Stimulated activated CD4-positive, alpha-beta T cell treated with anti-CD3 and anti-CD28 coated beads, Interleukin-1b, Interleukin-23, amount 100 ng/mL, for 1 hour (primary cell): ENCODE measurements at places on chromosomes 11 and 22.

DNA sequence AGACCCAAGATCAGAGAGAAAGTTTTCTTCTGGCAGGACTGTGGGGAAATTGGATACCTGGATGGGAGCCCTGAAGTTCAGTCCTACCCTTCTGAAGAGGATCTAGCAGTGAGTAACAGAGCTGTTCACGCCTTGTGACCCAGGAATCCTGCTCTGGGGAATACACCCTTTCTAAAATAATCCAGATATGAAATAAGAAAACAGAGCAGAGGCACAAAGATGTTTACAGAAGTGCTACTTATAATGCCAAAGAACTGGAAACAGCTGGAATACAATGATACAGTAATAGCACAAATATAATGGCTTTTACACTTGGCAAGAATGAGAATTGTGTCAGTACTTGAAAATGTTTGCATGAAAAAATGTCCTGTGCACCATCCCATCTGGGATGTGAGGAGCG, 304.0 kb upstream of the NARS2 start:
- no peak for DNase-seq

- no peak for DNase-seq
Measured at GRCh38 chr11:93740031-93740729, 1.1 kb downstream of the TAF1D start.

- DNase-seq, result no peak
Measured at GRCh38 chr22:49201046-49201970, 626.4 kb downstream of the BRD1 start.

DNA sequence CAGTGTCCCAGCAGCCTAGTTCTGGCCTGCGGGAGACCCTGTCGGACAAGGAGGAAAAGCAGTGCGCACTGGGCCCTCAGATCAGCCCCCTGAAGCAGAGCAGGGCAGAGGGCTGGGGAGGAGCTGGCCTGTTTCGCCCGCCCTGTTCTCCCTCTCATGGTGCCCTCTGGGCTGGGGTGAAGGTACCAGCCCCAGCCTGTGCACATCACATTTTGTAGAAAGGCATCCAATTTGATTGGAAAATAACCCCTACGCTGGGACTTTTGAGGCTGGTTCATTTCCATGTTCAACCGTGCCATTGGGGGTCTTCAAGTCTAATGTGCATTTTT, 832 bp upstream of the NAP1L4 start:
- no peak for DNase-seq

- no peak for DNase-seq
Measured at GRCh38 chr22:33578752-33579151, 341.5 kb downstream of the LARGE1 start.

GRCh38 chr11:34640050-34640923, 19.4 kb downstream of the EHF start:
- no peak for DNase-seq

DNA sequence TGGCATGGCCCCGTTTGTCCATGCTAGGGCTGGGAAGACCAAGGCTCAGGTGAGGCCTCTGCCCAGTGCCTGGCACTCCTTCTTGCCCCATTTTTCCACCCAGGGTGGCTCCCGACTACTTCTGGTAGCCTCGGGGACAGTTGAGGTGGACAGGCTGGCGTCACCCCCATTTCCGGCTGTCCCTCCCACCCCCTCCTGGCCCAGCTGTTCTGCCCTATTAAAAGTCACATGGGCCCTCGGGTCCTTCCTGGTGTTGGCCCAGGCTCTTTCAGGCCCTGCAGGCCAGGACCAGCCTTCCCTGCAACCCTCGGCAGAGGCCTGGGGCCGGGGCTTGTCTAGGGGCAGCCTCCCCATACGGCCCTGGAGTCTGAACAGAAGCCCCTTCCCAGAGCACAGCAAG, 9.5 kb downstream of the CD81 start:
- no peak for DNase-seq

GRCh38 chr22:16818538-16818937, 6.7 kb downstream of the XKR3 start:
- DNase-seq, result no peak

GRCh38 chr11:77171885-77172665, 44.0 kb downstream of the MYO7A start:
- DNase-seq, result no peak

- DNase-seq, result no peak
Measured at GRCh38 chr11:124475265-124475664, 29.8 kb upstream of the OR8B8 start.

DNA sequence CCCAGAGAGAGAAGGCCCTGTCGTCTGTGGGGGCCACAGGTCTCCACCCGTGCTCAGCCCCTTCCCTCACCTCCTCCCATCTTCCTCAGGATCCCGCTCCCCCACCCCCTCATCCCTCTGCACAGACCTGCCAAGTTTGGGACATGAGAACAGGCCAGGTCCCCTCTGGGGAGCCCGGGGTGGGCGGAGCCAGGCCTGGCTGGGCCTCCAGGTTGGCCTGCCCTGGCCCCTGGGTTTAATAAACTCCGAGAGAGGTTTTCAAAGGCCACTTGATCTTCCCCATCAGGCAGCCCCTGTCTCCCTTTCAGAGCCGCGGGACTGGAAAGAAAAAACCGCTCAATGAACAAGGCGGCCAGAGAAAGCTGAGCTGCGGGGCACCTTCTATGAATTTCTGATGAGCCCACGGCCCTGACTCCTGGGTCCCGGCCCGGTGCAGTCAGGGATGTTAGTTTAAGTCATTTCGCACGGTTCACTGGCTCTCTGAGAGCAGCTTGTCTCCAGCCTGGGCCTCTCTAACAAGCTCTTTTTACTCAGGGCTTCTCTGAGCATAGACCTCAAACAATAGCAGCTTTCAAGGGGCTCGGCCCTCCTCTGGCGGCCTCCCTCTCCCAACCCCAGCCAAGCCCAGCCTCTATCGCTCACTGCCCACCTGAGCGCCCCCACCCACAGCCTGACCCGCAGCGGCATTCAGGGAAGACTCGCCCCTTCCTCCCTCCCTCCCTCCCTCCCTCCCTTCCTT, 64.8 kb downstream of the RPUSD4 start:
- DNase-seq, result no peak

DNA sequence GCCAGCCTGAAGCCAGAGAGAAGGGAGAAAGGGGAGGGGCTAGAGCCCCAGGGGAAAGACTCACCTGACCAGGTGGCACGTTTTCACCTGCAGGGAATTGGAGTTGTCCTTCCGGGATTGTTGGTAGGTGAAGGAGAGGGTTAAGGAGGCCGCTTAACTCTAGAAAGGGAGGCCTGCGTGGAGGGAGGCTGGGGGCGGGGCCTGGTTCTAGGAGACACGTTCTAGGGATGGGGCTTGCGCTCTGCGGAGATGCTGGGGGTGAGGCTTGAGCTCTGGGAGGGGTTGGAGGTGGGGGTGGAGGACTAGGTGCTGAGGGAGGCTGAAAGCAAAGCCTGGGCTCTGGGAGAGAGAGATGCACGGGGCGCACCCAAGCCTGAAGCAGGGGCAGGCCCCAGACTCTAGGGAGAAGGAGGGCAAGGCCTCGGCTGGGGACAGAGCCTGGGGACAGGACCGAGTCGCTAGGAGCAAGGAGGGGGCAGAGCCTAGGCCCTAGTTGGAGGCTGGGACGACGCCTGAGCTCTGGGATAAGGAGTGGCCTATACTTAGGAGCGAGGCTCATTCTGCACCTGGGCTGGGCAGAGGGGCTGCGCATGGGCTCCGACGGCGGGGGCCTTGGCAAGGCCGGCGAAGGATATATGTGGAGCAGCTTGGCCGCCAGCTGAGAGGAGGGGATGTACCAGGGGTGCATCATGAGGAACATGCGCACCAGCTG, 2.4 kb downstream of the RASGRP2 start:
- DNase-seq, result no peak

DNA sequence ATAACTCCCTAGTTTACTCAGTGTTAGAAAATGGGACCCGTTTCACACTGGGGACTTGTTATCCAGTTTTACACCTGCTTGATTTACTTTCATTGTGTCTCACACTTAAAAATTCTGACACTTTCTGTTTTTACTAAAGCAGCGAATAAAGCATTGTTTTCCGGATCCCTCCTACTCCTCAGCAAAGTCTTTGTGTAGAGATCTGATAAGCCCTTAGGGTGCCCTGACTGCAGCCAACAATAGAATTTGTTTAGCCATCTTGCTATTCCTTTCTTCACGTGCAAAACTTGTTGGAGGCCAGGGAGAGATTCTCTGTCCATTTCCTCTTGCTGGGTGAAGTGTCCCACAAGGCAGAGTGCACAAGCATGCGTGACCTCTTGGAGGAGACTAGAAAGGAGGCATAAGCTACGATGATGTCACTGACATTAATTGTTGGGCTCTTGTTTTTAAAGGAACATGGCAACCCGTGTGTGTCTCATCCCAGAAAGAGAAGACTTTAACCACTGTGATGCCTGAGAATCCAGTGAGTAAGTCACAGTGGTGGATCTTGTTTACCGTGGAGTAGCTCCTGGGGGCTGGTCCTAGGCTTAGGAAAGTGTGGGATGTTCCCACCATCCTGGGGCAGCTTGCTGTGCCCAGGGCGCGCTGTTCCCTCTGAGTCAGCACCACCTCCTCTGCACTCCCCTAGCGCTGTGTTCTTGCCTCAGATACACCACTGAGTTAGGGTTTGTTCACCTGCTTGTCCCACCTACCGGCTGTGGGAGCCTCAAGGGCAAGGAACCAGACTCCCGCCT, 27.7 kb downstream of the MICAL2 start:
- no peak for DNase-seq

GRCh38 chr22:48798281-48799226, 1029.1 kb downstream of the BRD1 start:
- no peak for DNase-seq

GRCh38 chr11:134417871-134418840, 6.1 kb upstream of the B3GAT1 start:
- no peak for DNase-seq

DNA sequence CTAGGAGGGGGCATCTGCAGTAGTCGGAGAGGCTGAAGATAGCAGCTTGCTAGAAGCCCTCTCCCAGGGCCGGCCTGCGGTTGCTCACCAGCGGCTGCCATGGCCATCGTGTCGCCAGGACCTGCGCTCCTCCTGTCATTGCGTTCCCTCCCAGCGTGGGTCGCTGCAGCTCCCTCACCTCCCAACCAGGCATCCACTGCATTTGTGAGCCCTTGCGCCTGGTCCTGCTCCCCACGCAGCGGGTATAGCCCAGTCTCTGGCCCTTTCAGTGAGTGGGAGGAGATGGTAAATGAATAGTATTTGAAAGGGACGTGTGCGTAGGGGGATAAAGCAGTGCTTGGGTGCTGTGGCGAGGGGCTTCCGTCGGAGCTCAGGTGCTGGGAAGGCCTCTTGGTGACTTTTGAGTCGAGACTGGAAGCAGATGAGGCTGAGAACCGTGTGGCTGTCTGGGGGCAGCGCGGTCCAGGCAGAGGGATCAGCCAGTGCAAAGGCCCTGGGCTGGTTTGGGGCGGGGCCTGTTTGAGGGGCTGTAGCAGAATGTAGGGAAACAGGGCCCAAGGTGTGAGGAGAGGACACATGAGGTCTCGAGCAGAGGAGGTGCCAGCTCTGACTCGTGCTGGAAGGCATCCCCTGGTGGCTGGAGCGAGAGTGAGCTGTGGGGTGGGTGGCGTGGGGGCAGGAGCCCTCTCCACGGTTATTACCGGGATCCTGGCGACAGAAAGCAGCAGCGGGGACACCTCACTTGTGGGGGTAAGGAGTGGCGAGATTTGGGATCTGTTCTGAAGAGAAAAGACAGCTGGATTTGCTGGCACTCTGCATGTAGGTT, 39.3 kb downstream of the LRP5 start:
- no peak for DNase-seq

GRCh38 chr11:60923800-60924109, 505 bp upstream of the TMEM132A start:
- DNase-seq, result no peak

DNA sequence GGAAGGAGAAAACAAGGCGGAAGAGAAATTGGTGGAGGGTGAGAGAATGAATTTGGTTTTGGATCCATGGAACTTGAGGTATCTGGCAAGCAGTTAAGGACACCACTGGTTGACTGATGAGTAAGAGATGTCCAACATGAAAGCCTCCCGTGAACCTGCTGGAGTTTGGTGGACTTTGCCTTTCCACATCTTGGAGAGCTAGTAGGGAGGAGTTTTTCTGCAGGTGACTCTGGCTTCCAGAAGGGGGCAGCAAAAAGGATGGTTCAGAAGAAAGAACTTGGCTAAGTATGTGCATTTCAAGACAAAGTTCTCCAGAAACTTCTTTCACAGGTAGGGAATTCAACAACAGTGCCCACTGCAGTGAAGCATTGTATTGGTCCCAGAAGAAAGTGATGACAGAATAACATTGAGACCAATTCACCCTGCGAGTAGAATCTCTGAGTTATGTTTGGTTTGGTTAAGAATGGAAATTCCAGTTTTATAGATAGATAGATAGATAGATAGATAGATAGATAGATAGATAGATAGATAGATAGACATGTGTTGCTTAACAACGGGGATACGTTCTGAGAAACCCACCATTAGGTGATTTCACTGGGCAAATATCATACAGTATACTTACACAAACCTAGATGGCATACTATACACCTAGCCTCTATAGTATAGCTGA, 28.5 kb downstream of the DCDC1 start:
- no peak for DNase-seq

GRCh38 chr11:86917589-86917988, 37.6 kb downstream of the FZD4 start:
- no peak for DNase-seq

DNA sequence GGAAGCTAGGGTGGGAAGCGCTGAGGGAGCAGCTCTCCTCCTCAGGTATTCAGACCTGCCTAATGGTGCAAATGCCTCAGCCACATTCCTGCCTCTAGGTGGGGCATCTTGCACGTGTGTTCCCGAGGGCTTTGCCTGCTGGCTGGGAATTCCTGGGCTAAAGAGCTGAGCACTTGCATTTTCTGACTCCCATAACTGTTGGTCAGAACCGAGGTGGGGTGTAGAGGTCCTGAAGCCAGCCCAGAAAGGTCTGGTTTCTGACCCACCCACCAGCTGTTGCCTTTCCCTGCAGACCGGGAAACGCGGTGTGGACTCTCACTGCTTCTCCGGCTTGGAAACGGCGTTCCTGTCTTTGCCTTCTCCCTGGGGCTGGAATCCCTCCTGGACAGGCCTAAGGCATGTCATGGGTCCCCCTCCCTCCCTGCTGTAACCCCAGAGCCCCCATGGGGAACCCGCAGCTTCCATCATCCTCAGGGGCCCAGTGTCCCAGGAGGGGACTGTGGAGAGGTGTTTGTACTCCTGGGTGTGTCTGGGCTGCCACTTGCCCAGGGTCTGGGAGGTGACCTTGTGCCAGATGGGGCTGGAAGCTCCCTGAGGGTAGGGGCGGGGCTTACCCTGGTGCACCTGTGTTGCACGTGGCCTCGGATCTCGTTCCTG, 24.0 kb upstream of the SMIM38 start:
- DNase-seq, result no peak

DNA sequence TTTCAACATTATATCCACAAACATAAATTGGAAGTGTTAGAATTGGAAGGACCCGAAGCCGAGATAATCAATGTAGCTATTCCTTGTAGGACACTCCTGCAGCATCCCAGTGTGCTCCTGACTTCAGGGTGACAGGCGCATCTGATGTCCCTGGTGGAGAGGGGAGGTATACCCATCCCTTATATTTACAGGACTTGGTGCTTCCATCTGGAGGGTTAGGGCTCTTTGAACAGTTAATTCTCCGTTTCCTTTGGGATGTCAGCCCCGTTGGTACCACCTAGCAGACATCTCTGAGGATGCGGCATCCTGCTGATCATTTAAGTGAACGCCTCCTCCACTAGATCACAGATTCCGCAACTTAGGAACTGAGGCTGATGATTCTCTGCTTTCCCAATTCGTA, 451.3 kb downstream of the OPCML start:
- DNase-seq, result no peak
